A549 treated with GW870086 at 1 μM for 4 hours (cell line): ENCODE measurements at places on chromosomes 13 and 19. TPM values are rescaled to one million over a fixed set of nuclear protein-coding genes. Genes with fewer than 3 reads are reported as not detected.

The PGLYRP2 gene
- not detected in 5 replicates for total RNA-seq

The KLK15 gene
- total RNA-seq: not detected in 5 replicates

The SIGLEC12 gene
- not detected in 5 replicates for total RNA-seq

The AXL gene
- 101 to 107 TPM (median 104 TPM) in 5 replicates for total RNA-seq

The TRIM28 gene
- total RNA-seq: 554 to 826 TPM (median 682 TPM) in 5 replicates

The PDCD5 gene
- 432 to 485 TPM (median 447 TPM) in 5 replicates for total RNA-seq

The KMT5C gene
- 3.7 to 7.5 TPM (median 5.9 TPM) in 5 replicates for total RNA-seq

The APLP1 gene
- 65.9 to 95.9 TPM (median 93.4 TPM) in 5 replicates for total RNA-seq

The SIGLEC14 gene
- 0.12 TPM in 1 of 5 replicates, not detected in the others for total RNA-seq

The MATK gene
- total RNA-seq: 0.94 to 1.8 TPM (median 1.2 TPM) in 5 replicates

The ZNF575 gene
- 1.2 to 1.9 TPM (median 1.6 TPM) in 5 replicates for total RNA-seq

The ZNF610 gene
- not detected in 5 replicates for total RNA-seq

The KLK12 gene
- not detected in 5 replicates for total RNA-seq

The ZNF486 gene
- total RNA-seq: 0.14 TPM in 1 of 5 replicates, not detected in the others

The IGFL2 gene
- total RNA-seq: 0.42 to 1.3 TPM (median 1.0 TPM) in 5 replicates

The SLC27A5 gene
- 26.4 to 30.1 TPM (median 28.2 TPM) in 5 replicates for total RNA-seq

The ELSPBP1 gene
- total RNA-seq: not detected in 5 replicates

The SPRED3 gene
- total RNA-seq: 1.8 to 3.1 TPM (median 2.6 TPM) in 5 replicates

The CDC42EP5 gene
- 0.17 to 0.36 TPM in 2 of 5 replicates, not detected in the others for total RNA-seq

The INTS6 gene
- 10.6 to 12.0 TPM (median 11.4 TPM) in 5 replicates for total RNA-seq

The CLASRP gene
- total RNA-seq: 55.4 to 67.9 TPM (median 63.9 TPM) in 5 replicates

The MAP4K1 gene
- total RNA-seq: 0.40 to 3.6 TPM (median 0.85 TPM) in 5 replicates

The CEACAM3 gene
- total RNA-seq: not detected in 5 replicates

The GJA3 gene
- total RNA-seq: 0.75 to 1.2 TPM (median 1.1 TPM) in 5 replicates

The EDNRB gene
- 0.38 TPM in 1 of 5 replicates, not detected in the others for total RNA-seq

The ZNF432 gene
- total RNA-seq: 1.4 to 2.1 TPM (median 1.8 TPM) in 5 replicates

The ANKRD10 gene
- total RNA-seq: 37.7 to 54.8 TPM (median 45.1 TPM) in 5 replicates

The LILRB2 gene
- 0.06 to 0.24 TPM (median 0.12 TPM) in 4 of 5 replicates, not detected in the other for total RNA-seq

The ZNF865 gene
- 7.6 to 13.0 TPM (median 12.1 TPM) in 5 replicates for total RNA-seq

The RDH8 gene
- total RNA-seq: 0.14 to 0.31 TPM (median 0.28 TPM) in 4 of 5 replicates, not detected in the other

The KIR2DL1 gene
- not detected in 5 replicates for total RNA-seq
